Activated T-helper 17 cell treated with anti-CD3 and anti-CD28 coated beads, Interleukin-2, amount 50 U/mL, for 72 hours (primary cell): ENCODE measurements at places on chromosomes 5 and 9.

GRCh38 chr5:108747111-108747773 is 455 bp upstream of the FER start:
- no peak for ATAC-seq

- no peak for ATAC-seq
Observed at GRCh38 chr5:53262348-53262970, 152.9 kb upstream of the MOCS2 start.

DNA sequence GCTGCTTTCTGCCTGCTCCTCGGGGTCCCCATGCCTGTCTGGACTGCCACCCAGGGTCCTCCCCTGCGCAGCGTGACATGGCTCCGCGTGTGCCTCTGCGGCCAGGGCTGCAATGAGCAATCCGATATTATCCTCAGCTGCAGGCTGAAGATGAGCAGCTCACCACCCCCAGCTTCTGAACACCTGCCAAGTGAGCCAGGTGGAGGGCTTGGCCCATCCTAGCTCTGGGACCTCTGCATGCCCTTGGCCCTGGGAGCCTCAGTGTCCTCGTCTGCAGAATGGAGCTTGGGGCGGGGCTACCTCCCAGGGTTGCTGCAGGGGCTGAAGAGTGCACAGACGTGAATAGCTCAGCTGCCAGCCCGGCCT is 4.1 kb upstream of the MYMK start:
- ATAC-seq, result no peak

- no peak for ATAC-seq
Observed at GRCh38 chr9:107123389-107123788, 159.7 kb upstream of the RAD23B start.

DNA sequence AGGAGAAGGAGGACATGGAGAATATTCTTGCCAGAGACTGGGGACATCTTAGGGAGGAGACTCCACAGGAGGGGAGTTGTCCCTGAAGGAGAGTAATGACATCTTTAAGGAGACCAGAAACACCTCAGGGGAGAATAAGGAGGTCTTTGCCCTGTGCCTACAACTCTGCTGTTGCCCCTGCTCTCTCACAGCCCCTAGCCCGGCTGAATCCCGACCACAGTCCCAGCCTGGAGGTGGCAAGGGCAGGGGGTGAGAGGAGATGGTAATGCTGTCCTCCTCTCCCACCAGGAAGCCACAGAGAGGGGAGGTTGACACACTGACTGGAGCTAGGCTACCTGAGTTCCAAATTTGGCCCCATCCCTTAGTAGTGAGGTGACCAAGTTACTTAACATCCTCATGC is 30.2 kb upstream of the ENHO start:
- ATAC-seq, result no peak

DNA sequence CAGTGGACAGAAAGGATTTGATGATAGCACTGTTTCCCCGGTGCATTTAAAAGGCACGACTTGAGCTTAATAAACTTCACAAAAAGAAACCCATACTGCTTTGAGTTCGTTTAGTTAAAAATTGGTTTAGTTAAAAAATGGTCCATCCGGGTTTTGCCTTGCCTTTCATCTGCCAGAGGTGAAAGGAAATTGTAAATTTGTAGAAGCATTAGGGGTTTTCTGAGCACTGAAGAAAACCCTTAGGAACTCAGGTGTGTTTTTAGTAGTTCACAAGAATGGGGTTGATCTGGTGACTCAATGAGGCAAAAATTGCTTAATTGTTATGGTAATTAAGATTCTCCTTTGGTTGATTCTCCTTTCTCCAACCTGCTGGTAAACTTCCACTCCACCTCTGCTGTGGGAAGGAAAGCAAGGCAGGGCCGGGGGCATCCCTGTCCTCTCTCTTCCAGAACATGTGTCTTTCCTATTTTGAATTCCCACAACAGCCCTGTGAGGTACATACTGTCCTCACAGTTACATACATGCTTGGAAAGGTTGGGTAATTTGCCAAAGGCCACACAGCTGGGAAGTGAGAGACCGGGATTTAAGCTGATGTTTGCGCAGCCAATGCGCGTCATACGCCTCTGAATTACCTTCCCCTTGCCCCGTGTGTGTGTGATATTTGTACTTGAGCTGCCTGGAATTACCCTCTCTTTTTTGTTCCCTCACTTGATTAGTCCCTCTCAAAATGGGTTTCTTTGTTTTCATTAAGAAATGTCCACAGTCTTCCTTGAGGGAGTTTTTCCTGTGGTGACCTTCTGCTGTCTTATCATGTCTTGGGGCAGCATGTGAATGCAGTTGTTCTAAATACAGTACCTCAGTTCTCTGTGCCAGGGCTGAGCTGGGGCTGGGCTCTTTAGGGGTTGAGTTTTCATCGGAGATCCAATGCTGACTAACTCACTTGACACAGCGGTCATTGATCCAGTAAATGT is 94.4 kb downstream of the ARHGAP26 start:
- no peak for ATAC-seq

GRCh38 chr9:96413302-96414221 is 4.6 kb downstream of the ZNF367 start:
- no peak for ATAC-seq

- peak; percentile 14 for ATAC-seq
Observed at GRCh38 chr5:40409601-40410000, 270.1 kb upstream of the PTGER4 start.

- no peak for ATAC-seq
Observed at GRCh38 chr9:22108581-22109370, 99.7 kb upstream of the CDKN2B start.

- ATAC-seq, result no peak
Observed at GRCh38 chr5:120538149-120538548, 74.0 kb downstream of the PRR16 start.

GRCh38 chr9:87836536-87836935 is 46.1 kb upstream of the SPATA31E1 start:
- ATAC-seq, result no peak

DNA sequence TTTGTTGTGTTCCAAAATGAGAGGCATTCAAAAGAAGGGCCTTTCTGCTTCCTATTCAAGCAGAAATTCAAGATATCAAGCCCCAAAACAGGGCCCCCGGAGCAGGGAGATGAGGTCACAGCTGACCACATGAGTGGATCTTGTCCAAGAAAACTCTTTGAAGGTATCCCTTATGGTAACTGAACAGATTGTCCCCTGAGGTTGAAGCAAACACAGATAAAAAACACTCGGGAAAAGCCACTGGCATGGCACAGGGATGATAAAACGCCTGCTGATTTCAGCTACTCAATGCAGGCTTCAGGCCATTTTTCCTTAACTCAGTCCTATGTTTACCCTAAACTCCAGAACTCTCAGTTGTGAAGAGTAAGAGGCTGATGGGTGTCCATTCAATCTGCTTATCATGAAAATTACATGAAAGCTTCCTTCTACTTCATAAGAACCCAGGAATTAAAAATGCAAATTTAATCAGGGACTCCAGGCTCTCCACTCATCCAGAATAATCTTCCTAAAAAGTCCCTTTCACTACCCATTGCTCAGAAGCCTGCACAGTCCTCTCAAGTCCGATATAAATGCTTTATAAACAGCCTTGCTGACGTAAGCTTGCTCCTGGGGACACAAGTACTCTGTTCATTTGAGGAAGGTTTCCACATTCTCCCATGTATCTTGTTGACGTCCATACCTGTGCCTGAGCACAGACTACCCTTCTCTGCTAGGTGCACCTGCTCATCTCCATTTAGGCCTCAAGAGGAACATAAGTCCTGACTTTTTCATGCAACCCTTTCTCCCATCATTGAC is 35.9 kb upstream of the SLC1A3 start:
- no peak for ATAC-seq

GRCh38 chr9:114121227-114122135 is 22.4 kb upstream of the KIF12 start:
- ATAC-seq, result no peak

DNA sequence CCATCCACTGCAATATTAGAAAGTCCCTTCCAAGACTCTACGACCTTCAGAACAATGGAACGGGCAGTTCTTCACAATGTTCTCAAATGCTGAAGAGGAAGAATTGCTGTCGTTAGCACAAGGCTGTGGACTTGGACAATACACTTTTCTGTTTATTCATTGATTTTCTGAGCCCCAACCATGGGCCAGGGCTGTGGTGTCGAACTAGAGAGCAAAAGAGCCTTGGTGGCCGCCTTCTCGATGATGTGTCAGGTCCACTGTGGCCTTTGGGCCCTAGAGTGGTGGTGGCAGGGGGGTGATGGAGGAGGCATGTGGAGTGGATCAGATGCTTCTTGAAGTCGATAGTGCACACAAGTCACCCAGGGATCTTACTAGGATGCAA is 18.5 kb upstream of the KIF12 start:
- no peak for ATAC-seq

- ATAC-seq, result no peak
Observed at GRCh38 chr5:31251032-31251431, 57.5 kb downstream of the CDH6 start.

DNA sequence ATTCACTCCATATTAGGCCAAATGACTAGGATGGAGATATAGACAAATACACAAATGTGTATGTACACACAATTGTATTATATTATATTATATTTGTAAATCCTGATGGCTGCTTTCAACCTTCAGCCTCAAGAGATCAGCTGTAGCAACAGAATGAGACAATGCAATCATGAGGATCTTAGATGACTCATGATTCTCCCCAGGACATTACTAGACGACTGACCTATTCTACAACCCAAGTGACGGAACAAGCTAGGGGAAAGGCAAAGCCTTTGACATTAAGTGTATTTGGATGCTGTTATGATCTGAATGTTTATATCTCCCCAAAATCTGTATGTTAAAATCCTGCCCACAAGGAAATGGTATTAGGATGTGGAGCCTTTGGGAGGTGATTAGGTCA is 66.5 kb downstream of the COX7C start:
- no peak for ATAC-seq

- ATAC-seq, result no peak
Observed at GRCh38 chr9:92640398-92641091, 29.4 kb downstream of the IPPK start.

DNA sequence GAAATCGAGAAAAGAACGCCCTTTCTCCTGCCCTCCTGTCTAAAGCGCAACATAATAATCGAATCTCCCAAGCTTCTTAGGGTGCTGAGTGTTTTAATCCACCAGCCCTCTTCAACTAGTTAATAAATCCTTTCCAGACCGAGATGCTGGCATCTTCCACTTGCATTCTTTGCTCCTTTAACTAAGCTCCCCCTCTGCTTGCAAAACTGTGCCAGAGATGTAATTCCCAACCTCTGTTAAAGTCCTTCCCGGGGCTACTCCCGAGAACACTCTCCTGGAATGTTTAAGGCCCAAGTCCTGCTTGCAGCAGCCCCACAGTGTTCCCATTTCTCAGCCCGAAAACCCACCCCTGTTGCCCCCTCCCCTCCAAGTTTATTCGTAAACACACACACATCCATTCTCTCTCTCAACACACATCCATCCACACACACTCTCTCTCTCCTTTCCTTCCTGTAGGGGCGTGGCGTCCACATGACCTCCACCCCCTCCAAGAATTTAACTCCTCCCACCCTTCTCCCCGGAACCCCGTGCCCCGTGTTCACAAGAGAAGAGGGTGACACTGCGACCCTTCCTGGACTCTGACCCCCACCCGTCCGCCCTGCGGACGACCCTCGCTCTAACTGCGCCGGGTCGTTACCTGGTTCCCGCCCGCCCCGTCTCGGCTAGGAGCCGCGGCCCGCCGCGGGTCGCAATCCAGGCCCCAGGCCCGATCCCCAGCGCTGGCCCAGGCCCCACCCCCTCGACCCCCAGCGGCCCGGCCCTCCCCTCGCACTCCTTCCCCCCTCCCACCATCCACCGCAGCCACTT is 7.0 kb upstream of the MGAT1 start:
- peak; percentile 76 for ATAC-seq

- ATAC-seq, result no peak
Observed at GRCh38 chr5:35313291-35313690, 83.0 kb upstream of the PRLR start.

DNA sequence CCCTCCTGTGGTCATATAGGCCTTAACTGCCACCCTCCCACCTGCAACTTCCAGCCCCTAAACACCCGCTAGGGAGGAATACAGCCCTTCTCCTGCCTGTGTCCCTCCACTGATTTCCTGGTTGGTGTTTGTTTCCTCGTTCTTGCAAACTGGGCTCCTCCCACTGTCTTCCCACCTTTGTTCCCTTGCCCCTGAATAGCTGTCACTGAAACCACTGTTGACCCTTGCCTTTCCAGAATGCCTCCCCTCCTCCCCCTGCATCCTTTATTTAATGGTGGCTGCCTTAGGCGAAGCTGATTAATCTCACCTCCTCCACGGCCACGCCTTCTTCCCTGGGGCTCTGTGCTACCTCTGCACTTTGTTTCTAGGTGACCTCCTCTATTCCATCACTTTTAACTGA is 626.7 kb downstream of the BNC2 start:
- ATAC-seq, result no peak
